Retinal pigment epithelial cell (primary cell): ENCODE measurements at places on chromosomes 2 and 18.

GRCh38 chr18:9861157-9861556 lies 24.6 kb upstream of the TXNDC2 start:
- DNase-seq: no peak

DNA sequence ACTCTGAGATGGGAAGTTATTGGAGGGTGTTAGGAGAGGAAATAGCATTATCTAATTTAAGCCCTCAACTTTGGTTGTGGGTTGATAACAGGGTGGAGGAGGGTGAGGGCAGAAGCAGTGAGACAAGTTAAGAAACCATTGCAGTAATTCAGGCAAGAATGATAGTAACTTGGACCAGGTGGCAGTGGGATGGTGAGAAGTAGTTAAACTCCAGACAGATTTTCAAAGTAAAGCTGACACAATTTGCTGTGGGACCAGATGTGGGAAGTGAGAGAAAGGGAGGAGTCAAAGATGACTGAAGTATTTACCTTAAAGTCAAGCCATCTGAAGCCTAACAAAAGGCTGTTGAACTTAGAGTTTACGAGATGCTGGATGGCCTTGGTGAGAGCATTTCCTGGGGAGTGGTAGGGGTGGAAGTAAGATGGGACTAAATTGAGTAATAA lies 163.2 kb upstream of the KLF7 start:
- no peak for DNase-seq

GRCh38 chr2:100010606-100011005 lies 131.8 kb downstream of the AFF3 start:
- DNase-seq: no peak

GRCh38 chr18:51074605-51075004 lies 44.6 kb downstream of the SMAD4 start:
- DNase-seq: no peak

DNA sequence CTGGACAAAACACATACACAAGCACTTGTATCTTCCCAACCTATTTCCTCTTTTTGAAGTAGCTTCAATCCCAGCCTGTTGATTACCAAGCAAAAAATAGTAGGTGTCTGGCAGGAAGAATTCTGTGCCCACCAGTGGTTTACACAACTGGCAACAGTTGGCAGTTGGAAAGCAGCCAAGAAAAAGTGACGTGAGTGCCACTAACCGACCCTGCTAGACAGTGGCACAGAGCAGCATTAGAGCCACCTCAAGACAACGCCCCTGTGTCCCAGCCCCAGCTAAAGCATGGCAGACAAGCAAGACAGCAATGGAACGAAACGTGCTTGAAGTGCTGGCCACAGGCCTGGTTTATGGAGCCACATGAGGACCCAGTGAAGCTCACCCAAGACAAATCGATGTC lies 379.6 kb downstream of the FBXO15 start:
- no peak for DNase-seq

DNA sequence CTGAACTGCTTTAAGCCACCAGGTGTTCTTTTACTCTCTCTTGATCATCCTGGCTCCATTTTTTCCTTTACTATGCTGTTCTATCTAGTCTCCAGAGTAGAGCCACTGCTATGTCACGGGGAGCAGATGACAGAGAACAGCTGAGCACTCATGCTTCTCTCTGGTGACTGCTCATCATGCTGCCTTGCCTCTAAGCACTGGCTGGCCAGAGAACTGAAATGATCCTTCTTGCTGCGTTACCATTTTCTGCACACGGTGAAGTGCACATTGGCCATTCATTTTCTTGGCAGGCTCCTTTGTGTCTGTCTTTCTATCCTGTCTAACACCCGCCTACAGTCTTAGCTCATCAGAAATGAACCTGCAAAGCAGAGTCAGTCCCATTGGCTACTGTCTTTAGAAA lies 86.0 kb downstream of the KCTD1 start:
- DNase-seq: no peak

DNA sequence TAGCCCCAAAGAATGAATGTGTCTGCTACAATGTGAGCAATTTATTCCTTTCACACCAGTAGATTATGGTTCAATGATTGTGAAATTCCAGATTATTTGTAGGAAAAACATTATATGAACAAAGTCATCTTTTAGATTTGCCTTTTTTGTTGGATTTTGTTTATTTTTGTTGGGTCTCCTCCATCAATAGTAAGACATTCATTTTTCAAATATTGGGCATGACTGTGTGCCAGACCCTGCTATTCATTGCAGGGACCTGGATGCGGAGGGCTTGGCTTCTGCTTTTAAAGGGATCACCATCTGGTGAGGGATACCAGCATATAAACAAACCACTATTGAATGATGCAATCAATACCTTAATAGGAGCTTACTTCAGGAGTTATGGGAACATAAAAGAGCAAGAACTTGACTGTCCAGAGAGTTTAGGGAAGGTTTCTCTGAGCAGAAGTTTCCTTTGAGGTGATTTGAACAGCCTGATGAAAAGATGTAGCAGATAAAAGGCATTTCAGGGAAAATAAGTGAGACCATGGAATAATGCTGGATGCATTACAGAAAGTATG lies 486.7 kb downstream of the EPHA4 start:
- no peak for DNase-seq

DNA sequence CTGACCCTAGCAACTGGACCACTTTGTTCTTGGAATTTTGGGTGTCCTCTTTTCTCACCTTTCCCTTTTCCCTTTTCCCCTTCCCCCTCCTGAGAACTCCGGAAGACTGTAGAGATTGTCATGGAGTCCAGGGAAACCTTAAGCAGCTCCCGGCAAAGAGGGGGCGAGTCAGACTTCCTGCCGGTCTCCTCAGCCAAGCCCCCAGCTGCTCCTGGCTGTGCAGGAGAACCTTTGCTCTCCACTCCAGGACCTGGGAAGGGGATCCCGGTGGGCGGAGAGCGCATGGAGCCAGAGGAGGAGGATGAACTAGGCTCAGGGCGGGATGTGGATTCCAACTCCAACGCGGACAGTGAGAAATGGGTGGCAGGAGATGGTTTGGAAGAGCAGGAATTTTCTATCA lies 20.5 kb downstream of the SETBP1 start:
- no peak for DNase-seq

DNA sequence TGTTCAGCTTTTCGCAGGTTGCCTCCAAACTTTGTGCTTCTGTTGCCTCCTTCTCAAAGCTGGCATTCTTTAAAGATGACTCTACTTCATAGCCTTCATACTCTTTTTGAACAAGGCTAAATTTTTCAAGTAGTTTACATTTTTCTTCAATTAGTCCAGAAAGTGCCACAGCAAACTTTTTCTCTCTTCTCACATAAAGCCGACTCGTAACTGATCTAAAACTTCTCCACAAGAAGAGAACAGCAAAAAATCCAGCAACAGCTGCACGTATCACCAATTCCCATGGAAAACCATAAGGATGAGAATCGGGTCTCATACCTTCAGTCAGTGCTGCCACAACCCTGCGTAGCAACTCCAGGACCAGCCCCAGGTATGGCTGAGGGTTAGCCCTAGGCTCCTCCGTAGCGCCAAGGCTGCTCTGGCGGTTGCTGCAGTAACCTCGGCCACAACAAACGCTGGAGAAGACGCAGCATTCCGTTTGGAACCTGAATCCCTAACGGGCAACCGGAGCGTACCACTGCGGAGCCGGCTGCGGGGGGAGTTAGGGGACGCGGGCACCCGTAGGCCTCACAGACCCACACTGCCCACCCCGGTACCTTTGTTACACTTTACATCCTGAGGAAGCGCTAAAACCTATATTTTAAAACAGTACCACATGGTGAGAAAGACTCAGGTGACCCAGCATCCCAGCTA lies at the start of gene CTAGE1:
TSS of gene CTAGE1 (minus strand) at position 420 of the 693 bp plus-strand sequence. CDS start at position 316, 104 bp downstream.
- DNase-seq: no peak

GRCh38 chr2:144692661-144693060 lies 172.7 kb upstream of the ZEB2 start:
- no peak for DNase-seq

- DNase-seq: no peak
These were observed 228.3 kb downstream of the LDLRAD4 start for GRCh38 chr18:13446610-13447461.

GRCh38 chr18:56738184-56738583 lies 87.0 kb downstream of the WDR7 start:
- no peak for DNase-seq

DNA sequence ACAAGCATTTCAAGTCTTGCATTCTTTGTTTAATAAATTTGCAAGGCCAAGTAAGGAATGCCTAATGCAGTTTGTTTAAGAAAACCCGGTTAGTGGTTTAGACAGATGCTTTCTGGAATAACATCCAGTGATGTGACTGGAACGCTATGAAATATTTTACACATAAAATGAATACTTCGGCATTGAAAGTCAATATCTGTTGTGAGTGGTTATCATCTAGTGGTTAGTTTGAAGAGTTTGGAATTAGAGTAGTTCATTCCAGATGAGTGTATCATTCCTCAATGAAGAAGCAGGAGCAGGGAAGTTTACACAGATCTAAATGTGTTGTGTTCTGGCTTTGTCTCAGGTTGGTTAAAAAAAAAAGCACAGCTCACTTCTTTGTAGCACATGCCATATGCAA lies 608.0 kb upstream of the PIK3C3 start:
- DNase-seq: no peak

DNA sequence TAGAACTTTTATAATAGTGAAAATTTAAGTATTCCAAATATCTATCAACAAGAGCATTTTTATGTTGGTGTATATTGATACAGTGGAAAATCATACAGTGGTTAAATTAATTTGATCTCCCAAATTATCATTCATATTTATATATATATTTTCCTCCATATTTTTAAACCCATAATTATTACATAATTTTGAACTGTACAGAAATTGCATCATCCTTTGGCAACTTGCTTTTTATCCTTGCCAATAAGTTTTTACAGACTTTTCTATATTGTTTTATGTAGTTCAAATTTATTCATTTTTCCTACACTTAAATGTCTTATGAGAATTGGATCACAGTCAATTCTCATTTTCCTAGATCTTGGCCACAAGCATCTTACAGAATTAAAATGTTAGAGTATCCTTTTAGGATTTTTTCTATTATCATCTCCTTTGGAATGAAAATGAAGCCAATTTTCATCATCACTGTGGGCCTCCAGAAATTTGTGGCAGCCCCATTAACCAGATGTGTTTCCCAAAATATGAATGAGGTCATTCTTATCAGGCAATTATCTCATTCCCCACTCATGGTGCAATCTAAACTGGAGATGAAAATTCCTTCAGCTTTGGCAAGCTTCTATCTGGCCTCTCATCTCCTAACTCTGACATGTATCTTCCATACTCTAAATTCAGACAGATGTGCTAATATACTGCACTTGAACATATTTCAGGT lies 94.2 kb upstream of the DLGAP1 start:
- DNase-seq: no peak

DNA sequence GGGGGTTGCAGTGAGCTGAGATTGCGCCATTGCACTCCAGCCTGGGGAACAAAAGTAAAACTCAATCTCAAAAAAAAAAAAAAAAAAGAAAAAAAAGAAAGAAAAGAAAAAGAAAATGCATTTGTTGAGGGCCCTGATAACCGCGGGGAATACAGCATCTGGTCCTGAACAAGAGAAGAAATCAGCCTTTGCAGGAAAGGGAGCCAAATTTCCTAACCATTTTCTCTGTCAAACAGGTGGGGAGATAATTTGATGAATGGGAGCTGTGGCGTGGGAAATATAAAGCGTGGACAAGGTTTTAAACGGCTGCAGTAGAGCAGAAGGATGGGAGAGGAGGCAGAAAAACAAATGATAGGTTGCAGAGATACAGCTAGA lies 864 bp downstream of the E2F6 start:
- DNase-seq: no peak
